ENCODE measurements at places on chromosomes 3 and 15.

DNA sequence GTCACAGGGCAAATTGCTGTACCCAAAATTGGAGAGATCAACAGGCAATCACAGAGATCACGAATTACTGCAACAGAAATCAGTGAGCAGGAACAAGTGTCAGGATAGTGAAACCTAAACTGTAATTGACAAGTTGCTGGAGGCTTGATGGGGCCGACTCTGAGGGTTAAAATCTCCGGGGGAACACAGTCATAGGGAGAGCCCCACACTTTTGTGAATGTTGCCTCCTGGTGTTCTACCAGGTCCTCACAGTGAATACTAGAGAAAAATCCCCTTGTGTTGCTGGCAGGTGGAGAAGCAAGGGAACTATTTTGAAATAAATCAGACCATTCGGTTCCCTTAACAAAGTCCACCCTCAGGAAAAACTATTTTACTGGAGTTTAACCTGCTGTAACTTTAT is 697.5 kb upstream of the CBLB start:
- no peak for DNase-seq

- no peak for DNase-seq
These were observed 196.8 kb upstream of the AGTR1 start for GRCh38 chr3:148500881-148501280.

DNA sequence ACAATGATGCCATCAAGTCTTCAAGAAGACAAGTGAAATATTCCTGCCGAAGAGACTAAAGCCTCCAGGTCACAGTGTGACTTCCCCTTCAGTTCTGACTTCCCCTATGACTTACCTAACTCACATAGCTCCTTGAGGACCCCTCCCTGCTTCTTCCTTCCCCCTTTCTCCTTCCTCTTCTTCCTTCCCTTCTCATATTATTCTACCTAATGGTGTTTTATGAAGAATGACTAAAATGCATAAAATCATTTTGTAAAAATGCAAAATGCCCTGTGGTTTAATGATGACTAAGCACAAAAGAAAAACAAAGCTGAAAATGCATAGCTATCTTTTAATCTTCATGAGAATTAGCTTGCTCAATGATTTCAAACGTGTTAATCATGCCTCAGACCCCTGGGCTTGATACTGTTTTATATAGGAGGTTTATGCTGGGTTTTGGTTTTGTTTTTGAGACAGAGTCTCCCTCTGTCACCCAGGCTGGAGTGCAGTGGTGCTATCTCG is 26.1 kb upstream of the TM4SF4 start:
- no peak for DNase-seq

GRCh38 chr3:69484507-69485393 is 98.9 kb upstream of the FRMD4B start:
- no peak for DNase-seq

DNA sequence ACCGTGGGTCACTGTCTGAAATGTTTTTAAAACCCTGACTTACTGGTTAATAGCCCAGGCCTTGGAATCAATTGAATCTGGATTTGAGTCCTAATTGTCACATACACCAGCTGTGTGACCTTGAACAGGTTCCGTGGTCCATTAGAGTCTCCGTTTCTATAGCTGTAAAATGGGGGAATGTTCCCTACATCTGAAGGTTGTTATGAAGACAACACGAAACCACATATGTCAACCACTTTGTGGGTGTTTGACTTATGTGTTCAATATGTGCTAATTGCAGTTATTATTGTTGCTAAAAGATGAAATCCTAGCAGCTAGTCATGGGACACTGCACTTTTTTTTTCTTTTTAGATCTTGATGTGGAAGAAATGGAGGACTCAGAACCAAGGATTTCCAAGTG is 35.3 kb downstream of the ZBTB38 start:
- no peak for DNase-seq

DNA sequence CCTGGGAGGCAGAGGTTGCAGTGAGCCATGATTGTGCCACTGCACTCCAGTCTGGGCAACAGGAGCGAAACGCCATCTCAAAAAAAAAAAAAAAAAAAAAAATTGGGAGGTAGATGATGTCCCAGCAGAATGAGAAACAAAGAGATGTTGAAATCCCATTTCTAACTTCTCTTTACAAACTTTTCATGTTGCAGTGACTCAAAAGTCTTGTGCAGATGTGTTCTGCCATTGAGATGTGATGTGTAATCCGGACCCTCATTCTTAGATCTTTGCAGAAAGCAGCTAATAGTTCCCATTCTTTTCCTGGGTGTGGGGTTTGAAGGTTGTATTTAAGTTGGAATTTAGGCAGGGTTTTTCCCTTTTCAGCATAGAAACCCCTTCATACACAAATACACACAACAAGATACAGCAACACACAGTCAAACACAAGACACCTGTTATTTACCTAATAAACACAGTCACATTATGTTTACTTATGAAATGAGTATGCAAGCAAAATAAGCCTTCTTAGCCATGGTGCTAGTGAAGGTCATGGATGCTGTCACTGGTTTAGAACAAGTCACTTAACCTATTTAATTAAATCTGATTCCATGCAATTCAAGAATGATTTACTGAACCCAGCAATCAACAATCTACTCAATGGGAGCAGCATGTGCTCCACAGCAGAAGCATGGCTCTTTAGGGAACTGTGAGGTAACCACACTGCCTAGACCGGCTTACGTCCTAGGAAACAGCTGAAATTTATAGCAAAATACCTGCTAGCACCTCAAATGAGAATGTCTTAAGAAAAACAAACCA is 14.9 kb downstream of the SIAH2 start:
- DNase-seq, result no peak

DNA sequence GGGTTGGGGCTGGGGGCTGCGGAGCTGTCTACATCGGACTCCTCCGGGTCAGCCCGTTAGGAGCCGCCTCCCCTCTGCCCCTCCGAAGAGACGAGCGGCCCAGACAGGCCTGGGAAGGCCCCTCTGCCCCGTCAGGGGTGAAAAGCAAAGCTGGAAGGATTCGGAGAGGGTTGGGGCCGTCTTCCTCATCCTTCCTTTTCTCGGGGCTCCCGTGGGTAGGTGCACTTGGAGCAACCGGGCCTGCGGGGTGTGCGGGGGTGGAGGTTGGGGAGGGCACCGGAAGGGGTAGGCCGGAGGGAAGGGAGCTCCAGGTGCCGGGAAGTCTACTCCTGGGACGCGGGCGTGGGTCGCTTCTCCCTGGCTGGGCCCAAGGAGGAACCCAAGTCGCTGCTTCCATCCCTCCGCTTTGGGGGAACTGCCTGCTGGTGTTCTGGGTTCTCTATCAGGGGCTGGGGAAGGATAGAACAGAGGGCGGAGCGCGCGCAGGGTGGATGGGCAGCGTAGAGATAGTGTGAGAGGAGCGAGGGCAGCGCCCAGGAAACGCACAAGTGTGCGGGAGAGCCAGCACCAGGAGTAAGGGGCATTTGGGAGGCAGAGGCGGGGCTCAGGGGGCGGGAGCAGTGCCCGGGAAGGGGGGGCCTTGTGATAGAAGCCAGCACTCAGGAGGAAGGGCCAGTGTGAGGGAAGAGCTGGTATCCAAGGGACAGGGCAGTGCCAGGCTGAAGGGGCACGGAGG is 590 bp downstream of the POLR2H start:
- DNase-seq, result no peak

- DNase-seq, result no peak
These were observed 23.1 kb upstream of the MBNL1 start for GRCh38 chr3:152245498-152246170.

DNA sequence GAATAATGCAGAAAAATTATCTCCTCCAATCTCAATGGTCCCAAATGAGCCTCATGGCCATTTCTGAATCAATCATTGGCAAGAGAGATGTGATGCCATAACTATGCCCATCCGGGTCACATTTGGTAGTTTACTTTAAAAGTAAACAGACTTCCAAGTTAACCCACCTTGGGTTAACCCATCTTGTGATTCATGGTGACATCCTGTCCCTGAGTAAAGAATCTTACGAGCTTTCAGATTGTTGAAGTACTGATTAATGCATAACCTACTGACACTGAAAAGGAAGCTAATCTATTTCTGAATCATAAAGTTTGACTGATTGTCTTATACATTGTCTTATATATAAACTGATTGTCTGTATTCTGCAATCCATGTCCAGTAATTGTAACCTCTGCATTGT is 467.2 kb upstream of the AGTR1 start:
- DNase-seq, result no peak

- no peak for DNase-seq
These were observed 6.3 kb upstream of the FSIP1 start for GRCh38 chr15:39788800-39789565.

DNA sequence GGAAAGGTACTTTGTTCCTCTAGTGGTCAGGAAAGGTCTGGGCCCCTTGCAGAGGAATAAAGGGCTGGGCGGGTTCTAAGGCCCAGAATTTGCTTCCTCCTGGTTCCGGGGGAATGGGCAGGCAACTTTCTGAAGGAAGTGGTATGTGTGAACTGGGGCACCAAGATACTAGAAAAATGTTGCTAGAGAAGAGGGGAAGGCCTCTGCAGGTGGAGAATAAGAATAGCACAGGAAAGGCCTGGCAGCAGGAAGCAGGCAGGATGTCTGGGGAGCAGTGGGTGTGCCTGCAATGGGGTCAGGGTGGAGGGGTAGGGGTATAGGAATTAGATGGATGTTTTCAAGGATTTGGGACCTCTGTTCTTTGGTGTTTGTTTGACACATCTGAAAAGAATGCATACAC is 2.0 kb downstream of the SLC22A13 start:
- DNase-seq, result no peak

- no peak for DNase-seq
These were observed 82.5 kb downstream of the DCLK3 start for GRCh38 chr3:36681867-36682266.

DNA sequence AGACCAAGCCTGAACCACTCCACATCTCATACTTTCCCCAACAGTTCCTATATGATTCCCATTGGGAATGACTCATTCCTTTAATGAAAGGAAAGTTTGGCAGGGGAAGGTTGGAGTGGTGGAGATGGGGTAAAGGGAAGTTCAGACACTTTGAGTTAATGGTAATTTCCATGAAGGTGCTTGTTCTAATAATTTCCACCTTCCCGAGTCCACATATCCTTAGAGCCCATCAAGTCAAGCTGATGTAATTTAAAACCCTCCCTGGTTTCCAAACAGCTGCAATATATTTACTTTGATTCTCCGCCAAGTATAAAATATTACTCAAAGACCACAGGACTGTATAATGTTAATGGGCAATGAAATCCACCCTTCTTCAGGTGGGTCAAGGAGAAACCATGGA is 95.0 kb upstream of the GALNT15 start:
- DNase-seq, result no peak

DNA sequence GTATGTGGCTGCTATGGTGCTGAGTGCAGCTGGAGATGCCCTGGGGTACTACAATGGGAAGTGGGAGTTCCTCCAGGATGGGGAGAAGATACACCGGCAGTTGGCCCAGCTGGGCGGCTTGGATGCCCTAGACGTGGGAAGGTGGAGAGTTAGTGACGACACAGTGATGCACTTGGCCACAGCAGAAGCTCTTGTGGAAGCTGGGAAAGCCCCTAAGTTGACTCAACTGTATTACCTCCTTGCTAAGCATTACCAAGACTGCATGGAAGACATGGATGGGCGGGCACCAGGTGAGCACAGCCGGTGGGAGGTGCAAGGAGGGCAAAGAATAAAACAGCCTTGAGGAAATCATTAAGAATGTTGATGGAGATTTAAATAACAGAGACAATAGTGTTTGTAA is 2.9 kb downstream of the ADPRH start:
- DNase-seq, result no peak

DNA sequence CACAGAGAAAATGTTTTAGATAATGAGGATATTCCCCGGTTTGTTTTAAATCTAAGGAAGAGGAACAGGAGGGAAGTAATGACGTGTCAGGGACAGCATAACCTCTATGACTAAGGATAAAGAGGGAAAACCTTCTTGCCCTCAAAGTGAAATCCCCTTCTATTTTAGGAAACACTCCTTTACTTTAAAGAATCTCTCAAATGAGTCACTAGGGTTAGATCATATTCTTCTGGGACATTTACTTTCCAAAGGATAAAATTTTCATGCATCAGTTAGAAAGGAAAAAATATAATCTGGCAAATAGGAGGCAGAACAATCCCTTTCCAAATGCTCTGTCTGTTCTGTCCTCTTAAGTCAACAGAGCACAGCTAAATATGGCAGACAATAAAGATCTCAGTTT is 43.2 kb upstream of the UBE2E2 start:
- DNase-seq, result peak; percentile 83

DNA sequence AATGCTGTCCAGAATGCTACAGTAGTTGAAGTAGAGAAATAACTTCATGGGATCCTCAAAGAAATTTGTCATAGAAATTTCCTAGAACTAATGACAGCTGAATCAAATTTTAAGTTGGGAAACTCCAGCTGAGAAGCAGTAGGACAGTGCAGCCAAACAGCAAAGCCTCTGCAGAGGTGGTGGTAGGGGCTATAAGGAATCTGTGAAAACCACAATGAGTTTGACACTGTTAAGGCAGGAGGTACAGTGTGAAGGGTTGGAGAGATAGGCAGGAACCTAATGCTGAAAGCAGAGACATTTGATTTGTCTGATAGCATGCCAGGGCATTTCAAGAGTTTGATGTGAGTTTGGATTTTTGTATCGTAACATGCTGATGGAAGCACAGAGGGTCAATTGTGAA is 22.0 kb downstream of the ASTE1 start:
- no peak for DNase-seq

DNA sequence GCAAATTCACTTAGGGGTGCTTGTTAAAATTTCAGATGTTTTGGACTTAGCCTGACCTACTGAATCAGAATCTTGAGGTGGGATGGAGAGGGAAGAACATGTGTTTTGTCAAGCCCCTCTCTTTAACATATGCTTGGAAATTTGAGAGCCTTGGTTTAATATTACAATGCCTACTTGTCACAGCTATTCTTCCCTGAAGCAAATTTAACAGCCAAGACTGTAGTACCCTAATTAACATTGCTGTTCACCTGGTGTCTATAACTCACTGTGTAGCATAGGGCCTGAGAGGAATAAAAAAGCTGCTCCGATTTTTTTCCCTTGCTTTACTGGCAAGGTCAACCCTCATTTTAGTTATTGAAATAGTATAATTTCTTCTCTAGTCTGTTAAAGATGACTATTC is 880.1 kb downstream of the CADM2 start:
- no peak for DNase-seq

DNA sequence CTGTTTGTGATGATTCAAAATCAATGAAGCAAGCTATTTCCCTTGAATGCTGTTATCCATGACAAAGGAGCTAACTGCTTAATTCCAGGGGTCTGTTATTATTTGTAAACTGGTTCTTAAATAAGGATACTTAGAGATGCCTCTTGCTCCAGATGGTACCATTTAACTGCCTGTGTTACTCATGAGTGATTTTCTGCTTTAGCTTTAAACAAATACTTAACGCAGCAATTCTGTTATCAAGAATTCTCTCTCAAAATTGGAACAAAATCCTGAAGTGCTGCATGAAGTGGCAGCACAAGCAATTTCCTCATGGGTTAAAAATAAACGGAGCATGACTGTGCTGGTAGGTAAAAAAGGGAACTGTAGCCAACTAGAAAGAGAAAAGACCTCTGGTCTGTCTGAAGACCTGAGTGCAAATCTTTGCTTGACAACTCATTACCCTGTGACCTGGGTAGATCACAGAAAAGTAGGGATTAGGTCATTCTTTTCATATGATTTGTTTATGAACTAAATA is 62.5 kb upstream of the GBE1 start:
- no peak for DNase-seq
